KBM-7 (cell line): ENCODE measurements at places on chromosomes 16 and 17.

DNA sequence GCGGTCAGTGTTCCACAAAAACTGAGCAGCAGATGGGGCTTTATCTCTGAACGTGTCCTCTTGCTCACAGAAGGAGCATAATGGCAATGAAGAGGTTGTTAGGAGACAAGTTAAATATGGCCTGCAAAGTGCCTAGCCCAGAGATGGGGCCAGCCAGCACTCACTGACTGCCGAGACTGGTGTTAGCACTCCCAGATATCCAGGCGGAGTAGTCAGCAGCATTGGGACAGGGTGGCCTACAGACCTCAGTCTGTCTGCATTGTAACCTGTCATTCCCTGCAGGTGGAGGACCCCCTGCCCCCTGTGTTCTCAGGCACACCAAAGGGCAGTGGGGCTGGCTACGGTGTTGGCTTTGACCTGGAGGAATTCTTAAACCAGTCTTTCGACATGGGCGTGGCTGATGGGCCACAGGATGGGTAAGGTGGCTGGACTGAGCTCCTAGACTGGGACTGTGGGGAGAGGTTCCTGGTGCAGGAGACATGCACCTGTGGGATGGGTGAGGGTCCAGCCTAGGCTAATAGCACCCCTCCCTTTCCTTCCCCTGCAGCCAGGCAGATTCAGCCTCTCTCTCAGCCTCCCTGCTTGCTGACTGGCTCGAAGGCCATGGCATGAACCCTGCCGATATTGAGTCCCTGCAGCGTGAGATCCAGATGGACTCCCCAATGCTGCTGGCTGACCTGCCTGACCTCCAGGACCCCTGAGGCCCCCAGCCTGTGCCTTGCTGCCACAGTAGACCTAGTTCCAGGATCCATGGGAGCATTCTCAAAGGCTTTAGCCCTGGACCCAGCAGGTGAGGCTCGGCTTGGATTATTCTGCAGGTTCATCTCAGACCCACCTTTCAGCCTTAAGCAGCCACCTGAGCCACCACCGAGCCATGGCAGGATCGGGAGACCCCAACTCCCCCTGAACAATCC lies 4.2 kb downstream of the MFAP4 start:
- DNase-seq, result no peak

- no peak for DNase-seq
These were observed 184.6 kb upstream of the C17orf78 start for GRCh38 chr17:37191219-37191618.

- DNase-seq, result peak; percentile 60
These were observed 18.2 kb upstream of the NXPH3 start for GRCh38 chr17:49557312-49558024.

- DNase-seq, result peak; percentile 31
These were observed 1.3 kb downstream of the PSMD3 start for GRCh38 chr17:39981766-39982375.

- DNase-seq, result peak; percentile 58
These were observed 23.8 kb downstream of the SNX11 start for GRCh38 chr17:48131216-48131824.

GRCh38 chr16:13427943-13428342 lies 492.0 kb upstream of the ERCC4 start:
- no peak for DNase-seq

GRCh38 chr16:4386951-4387565 lies 15.4 kb downstream of the VASN start:
- no peak for DNase-seq

- DNase-seq, result no peak
These were observed 800 bp upstream of the NME4 start for GRCh38 chr16:396199-396598.

GRCh38 chr16:85428168-85428898 lies 184.8 kb upstream of the GSE1 start:
- DNase-seq, result peak; percentile 51

DNA sequence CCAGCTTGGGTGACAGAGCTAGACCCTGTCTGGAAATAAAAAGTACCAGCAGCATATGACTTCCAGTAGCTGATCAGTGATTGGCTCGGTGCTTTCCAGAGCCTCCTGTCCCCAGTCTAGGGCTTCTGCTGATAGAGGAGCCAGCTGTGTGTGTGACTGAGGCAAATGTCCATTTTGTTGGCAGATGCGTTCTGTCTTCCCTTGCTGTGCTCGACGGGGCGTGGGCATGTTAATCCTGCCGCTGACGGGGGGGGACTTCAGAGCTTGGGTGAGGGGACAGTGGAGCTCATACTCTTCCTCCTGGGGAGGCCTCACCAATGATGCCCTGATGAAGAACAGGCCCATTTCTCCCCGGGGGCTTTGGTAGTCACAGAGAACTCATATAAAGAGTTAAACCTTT lies 14.6 kb downstream of the KCTD2 start:
- no peak for DNase-seq
